ENCODE measurements at places on chromosomes 12 and 14.

- no peak for DNase-seq
Measured at GRCh38 chr12:64889434-64890216, 65.2 kb downstream of the TBC1D30 start.

- no peak for DNase-seq
Measured at GRCh38 chr12:2683283-2684025, 111.3 kb upstream of the FKBP4 start.

GRCh38 chr12:42987216-42987650 is 397.7 kb upstream of the PRICKLE1 start:
- DNase-seq = no peak

GRCh38 chr12:38053655-38054464 is 262.7 kb upstream of the ALG10B start:
- DNase-seq = no peak

DNA sequence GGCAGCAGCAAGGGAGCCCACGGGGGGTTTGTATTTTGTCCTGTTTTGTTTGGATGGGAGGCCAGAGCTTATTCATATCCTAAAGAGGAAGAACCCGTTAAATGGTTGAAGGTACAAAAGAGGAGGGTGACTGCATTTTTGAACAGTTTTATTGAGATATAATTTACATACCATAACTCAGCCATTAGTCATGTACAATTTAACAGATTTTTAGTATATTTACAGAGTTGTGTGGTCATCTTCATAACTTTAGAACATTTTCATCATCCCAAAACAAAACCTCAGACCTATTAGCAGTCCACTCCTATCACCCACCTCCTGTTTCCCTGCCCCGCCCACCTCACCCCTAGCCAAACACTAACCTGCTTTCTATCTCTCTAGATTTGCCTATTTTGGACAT is 12.6 kb downstream of the NRDE2 start:
- DNase-seq = no peak

- DNase-seq = no peak
Measured at GRCh38 chr12:114735680-114736374, 51.9 kb upstream of the TBX3 start.

DNA sequence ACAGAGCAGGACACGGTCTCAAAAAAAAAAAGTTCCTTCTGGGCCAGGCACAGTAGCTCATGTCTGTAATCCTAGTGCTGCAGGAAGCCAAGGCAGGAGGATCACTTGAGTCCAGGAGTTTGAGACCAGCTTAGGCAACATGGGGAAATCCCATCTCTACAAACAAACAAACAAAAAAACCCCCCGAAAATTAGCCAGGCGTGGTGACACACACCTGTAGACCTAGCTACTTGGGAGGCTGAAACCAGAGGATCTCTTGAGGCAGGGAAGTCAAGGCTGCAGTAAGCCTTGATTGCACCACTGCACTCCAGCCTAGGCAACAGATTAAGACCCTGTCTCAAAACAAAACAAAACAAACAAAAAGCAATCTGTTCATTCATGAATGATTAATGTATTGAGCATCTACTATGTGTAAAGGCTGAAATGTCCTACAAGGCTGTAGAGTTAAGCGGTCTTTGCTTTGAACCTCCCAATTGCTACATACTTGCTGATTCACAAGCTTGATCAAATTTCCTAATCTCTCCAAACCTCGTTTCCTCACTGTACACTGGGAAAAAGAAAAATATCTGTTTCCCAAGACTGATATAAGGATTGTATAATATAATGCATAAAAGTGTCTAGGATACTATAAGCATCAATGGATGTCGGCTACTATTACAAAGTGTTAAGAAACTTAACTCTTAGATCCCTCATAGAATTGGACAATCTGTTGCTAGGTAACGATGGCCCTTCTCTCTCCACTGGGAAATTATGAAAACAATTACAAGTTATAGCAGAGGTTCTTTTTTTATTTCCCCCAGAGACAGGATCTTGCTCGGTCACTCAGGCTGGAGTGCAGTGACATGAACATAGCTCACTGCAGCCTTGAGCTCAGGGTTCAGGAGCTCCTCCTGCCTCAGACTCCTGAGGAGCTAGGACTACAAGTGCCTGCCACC is 7.9 kb upstream of the RILPL2 start:
- no peak for DNase-seq

GRCh38 chr14:53390008-53390407 is 236.9 kb upstream of the DDHD1 start:
- no peak for DNase-seq

DNA sequence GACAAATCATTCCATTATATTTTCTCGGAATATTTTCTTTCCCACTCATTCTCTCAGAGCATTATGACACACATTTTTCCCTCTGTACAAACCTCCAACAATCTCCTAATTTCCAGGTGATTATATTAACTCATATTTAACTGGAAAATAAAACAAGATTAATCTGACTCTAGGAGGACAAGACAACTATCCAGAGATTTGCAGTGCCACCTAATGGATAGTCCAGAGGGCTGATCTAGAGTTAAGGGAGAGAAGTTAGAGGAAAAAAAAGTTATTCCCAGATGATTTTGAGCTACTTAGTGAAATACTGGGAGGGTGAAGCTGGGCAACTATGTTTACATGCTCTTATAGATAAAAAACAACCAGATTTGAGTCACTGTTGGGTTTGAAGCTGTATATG is 161.7 kb downstream of the ALX1 start:
- DNase-seq = no peak
